Stromal cell of bone marrow (primary cell): ENCODE measurements at places on chromosomes 6 and 20.
A peak's percentile ranks its signal among the peaks of the same experiment; 100 is the strongest.

DNA sequence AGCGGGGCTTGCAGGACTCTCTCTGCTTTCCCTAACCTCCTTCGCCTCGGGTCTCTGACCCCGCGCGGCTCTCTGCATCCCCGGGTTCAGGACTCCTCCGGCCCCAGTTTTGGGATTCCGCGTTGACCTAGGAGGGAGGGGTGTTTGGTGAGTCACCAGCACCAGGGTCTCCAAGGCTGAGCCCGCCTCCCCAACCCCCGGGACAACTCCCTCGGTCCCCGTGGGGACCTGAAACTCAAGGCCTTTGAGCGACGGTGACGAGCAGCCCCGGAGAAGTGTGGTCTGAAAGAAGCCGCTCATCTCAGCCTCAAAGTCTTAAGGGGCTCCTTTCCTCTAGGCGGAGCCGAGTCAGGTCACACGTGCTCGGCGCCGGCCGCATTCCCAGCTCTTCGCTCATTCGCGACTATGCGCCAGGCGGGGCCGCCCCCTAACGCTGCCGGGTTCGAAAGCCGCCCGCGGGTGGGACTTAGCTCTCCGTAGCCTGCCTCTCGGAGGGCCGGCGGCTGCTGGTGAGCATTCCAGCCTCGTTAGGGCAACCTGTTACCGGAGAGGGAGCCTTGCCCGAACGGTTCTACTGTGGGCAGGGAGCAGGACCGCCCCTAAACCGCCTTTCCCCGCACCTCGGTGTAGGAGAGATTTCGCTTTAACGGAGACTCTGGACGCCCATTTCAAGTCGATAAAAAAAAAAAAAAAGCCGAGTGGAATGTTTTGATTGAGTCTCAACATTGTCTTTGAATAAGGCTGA is 3.0 kb upstream of the PRDM13 start:
- no peak for DNase-seq

DNA sequence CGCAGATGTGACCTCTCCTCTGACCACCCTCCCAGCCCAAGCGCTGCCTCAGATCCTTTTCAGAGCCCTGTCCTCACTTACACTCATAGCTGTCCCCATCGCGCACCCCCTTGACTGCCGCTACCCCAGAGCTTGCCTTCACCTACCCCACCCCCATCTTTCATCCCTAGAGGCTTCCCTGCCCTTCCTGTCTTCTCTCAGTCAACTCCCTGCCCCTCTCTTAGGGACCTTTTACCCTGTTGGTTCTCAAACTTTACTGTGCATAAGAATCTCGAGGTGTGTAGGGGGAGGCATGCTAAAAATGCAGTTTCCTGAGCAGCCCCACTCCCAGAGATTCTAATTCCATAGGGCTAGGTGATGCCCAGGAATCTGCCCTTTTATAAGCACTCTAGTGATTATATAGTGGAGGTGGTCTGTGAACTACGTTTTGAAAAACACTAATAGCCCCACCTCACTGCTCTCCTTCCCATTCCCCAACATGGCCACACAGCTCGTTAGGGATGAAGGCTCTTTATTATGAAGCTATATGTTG is 725 bp downstream of the TM9SF4 start:
- no peak for DNase-seq

DNA sequence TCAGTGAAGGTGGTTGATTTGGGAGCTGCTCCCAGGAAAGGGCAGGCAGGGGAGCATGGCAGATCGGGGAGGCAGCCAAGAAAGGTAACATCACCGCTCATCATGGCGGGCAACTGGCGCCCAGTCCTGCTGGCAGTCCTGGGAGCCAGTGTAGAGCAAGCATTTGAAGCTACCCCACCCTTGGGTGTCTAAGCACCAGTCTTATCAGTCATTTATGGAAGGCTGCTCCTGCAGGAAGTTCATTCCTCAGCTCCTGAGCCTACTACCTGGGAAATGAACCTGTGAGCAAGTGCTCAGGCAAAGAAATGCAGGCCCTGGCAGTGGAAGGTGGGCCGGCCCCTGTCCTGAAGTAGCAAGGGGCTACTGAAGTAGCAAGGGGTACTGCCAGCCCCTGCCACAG is 41.5 kb downstream of the BANF2 start:
- DNase-seq: no peak

GRCh38 chr6:151803743-151804142 is 3.7 kb upstream of the ESR1 start:
- no peak for DNase-seq

- peak; percentile 47 for DNase-seq
Observed at GRCh38 chr6:129672881-129673631, 36.9 kb downstream of the ARHGAP18 start.

- DNase-seq: no peak
Observed at GRCh38 chr6:91970700-91971099, 1383.8 kb upstream of the MAP3K7 start.

GRCh38 chr6:5416250-5416649 is 154.9 kb downstream of the FARS2 start:
- DNase-seq: no peak

- DNase-seq: no peak
Observed at GRCh38 chr6:1631251-1631650, 21.5 kb downstream of the FOXC1 start.

DNA sequence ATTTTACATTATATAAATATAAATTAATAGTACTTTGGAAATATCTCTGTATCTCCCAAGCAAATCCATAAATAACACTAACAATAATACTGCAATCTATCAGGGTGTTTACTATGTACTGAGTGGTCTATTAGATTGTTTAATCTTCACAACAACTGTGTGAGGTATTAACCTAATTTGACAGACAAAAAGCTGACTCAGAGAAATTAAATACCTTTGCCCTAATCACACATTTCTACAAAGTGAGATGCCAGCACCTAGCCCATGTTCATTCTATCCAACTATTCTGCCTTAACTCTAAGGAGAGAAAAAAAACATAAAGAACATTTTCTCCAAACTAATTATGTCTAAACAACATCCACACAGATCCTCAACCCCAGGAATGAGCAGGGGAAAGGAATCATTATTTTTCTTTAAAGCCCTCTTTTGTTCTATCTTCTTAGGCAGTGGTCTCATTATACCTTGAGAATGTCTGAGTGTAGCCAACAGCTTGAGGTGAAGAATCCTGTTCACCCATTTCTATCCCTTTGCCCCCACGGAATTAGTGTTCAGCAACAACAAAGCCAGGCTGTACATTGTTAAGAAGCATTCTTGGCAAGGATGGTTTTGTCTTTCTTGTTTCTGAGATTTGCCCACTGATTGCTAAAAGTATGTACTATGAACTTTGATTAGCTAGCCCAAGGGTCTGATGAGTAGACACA is 42.7 kb downstream of the PRL start:
- no peak for DNase-seq

DNA sequence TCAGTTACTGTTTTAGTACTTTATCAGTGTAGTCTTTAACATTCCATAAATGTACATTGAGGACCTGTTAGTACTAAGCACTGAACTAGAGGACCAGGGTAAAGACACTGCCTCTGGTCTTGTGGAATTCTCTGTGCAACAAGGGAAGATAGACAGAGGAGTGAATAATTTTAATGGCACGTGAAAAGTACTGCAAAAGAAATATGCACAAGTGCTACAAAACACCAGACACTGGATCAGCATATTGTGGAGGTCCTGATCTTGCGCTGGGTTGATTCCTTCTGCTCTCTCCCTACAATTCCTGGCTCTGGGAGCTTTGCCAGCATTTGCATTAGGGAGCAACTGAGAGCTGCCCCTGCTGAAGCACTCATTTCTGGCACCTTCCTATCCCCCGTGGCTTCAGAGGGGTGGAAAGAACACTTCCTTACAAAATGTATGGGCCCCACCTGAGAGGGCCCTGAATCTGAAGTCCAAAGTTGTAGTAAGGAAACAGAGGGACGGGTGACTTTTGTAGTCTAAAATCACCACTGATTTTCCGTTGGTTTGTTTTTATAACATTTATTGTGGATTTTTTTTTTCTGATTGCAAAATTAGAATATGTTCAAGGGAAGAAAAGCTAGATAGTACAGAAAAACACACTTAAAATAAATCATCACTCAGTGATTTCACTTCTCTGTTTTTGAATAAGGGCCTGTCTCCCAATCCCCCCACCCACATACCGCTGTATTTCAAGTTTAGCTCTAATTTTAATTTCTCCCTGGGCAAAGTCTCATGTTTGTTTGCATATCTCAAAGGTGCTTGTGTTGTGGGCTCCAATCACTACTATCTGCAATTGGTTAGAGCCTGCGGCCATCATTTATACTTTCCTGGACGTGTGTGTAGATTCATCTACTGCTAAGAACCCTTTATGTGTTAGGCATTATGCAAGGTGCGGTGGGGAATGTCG is 4.9 kb downstream of the PKIG start:
- no peak for DNase-seq

DNA sequence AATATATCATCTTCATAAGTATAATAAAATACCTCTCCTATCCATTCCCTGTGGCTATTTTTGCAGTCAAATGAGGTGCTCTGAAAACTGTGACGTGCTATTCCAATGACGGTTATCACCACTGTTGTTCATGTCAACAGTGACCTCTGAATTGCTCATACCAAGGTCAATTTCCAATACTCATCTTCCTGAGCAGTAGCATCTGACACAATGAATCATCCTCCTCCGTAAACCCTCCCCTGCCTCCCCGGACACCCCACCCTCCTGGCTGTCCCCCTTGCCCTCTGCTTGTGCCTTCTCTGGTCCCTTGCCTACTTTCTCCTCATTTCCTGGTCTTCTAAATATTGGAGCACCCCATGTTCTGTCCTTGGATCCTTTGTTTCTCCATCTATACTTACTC is 77.7 kb upstream of the SLC22A23 start:
- no peak for DNase-seq

DNA sequence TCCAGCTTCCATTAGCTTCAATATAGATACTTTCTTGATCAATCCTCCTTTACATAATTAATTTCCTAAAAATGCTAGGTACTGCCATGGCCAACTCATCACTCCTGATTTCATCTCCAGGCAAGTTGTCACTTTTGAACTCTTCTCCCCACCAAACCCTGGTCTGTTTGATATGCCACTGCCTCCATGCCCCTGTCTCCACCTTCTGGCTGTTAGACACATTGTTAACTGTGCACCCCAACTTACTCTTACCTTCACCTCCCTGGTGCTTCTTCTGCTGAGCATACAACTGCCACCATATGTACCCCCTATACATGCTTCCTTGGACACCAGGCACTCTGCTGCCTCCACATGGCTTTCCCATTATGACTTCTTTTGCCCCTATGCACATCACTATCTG is 21.9 kb upstream of the AIG1 start:
- no peak for DNase-seq

DNA sequence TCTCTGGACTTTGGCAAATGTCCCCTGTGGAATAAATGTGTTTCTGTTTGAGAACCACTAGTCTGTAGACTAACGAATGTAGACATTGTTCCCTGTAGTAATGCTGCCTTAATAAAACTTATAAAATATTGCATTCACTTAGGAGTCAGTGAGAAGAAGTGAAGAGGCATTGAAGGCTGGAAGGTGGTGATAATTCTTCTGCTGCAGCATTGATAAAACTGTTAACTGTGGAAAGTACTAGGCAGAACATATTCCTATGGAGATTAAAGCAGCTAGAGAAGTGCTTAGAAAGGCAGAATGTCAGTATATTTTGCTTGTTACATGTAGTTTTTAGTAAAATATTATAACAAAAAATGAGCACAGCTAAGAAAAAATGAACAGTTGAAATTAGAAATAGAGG is 4.8 kb downstream of the PGK2 start:
- DNase-seq: no peak

DNA sequence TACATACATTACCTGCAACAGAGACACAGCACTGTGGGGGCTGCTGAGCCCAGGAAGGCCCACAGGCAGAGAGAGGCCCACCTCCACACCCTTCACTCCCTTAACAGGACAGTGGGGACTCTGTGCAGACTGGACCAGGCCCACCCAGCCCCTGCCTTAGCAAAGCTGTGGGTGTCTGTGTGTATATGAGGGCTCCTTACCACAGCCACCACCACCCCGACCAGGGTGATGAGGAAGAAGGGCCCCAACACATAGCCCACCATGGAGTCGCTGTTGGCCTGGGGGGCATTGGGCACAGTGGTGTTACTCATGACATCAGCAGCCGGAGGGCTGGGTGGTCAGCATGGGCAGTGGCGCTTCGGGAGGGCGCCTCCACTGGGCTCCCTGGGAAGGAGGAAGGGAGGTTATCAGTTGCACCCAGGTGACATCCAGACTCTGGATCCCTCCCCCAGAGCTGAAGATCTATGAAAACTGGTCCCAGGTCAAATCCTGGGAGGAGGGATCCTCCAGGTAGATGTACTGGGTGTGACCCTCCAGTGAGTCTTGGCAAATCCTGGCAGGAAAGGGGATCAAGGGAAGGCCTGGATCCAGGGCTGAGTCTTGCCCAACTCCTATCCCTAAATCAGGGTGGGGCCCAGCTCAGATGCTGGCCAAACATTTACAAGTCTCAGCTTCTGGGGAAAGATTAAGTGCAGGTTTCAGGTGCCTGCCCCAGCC is 1.2 kb downstream of the SMIM29 start:
- no peak for DNase-seq

GRCh38 chr20:45358282-45359068 is 4.5 kb upstream of the SYS1 start:
- DNase-seq: peak; percentile 72
